Aorta (tissue), 5 donors: ENCODE measurements at places on chromosomes 2 and 18.
A peak's percentile ranks its signal among the peaks of the same experiment; 100 is the strongest.

DNA sequence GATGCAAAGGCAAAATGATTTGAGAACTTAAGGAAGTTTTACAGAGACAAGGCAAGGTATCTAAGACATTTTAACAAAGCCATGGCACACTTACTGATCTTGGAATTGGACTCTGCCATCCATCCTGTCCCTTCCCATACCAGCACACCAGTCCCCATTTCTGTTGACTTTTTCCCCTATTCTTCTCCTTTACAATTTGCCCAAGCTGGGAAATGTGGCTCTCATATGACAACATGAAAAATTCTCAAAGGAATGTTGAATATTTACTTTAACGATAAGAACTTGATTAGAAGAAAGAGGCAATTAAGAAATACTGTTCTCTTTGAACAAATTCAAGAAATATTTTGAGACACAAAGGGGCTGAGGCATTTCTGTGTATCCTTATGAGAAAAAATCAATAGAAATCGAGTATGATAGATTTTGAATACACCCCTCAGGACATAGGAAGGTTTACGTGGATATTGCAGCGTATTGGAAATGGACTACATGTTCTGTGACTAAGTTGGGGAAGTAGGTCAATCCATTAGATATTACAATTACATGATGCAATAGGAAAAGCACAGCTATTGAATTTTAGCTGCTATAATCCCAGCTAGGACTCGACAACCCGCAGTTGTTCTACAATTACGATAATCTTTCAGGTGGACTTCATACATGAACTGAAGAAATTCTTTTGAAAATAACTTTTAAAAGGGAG is 201.6 kb downstream of the TRIB2 start:
- no peak for DNase-seq

DNA sequence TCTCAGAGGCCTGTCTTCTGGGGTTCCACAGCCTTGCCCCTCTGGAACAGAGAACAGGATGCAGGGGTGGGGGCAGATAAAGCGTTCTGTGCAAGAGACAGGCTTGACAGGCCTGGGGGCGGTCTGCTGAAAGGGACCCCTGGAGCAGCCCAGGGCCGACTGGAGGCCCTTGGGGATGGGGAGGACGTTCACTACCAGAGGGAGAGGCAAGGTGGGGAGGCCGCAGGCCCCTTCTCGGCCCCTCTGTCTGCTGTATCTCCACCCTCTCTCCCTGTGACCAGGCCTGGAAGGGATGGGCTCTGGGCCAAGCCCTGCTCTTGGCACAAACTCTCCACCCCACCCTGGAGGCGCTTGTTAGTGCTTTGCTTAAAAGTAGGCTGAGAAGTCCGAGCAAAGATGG is 27.3 kb upstream of the INHBB start:
- DNase-seq, result peak; percentile 81

GRCh38 chr2:119442850-119443249 is 11.2 kb downstream of the TMEM37 start:
- no peak for DNase-seq

GRCh38 chr2:198394208-198394607 is 589.8 kb downstream of the PLCL1 start:
- no peak for DNase-seq

GRCh38 chr2:189024901-189025618 is 50.9 kb downstream of the COL3A1 start:
- DNase-seq, result no peak

DNA sequence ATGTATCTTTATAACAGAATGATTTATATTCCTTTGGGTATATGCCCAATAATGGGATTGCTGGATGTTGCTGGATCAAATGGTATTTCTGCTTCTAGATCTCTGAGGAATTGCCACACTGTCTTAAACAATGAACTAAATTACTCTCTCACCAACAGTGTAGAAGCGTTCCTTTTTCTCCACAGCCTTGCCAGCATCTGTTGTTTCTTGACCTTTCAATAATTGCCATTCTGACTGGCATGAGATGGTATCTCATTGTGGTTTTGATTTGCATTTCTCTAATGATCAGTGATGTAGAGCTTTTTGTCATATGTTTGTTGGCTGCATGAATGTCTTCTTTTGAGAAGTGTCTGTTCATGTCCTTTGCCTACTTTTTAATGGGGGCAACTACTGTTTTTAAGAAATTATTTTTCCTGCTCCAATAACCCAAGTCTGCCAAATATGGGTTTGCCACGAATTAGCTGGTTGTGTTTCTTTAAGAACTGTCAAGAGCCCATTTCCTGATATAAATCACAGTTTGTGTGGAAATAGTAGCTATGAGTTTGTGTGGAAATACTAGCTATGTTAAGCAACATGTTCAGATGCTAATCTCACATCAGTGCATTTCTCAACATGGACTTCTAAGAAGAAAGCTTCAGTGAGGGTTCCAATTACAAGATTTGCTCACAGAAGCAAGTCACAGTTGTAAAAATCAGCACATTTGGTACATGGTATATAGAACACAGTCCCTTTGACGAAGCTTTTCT is 259.4 kb downstream of the ANAPC1 start:
- no peak for DNase-seq

DNA sequence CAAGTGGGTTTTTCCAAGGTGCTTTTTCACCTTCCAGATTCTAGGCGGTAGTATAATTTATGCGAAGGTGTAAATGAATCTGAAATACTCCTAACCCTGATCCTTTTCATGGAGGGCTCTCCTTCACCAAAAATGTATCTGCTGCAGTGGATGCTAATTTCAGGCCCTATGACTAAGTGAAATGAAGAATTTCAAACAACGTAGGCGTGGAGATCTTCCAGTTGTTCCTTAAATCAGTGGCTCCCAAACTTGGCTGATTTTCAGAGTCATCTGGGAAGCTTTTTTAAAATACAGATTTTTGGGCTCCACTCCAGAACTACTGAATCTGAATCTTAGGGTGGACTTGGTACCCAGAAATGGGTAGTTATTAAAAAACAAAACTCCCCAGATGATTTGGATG is 5.5 kb downstream of the GCKR start:
- DNase-seq, result no peak

- DNase-seq, result no peak
Observed at GRCh38 chr2:12806549-12807242, 90.0 kb downstream of the TRIB2 start.

DNA sequence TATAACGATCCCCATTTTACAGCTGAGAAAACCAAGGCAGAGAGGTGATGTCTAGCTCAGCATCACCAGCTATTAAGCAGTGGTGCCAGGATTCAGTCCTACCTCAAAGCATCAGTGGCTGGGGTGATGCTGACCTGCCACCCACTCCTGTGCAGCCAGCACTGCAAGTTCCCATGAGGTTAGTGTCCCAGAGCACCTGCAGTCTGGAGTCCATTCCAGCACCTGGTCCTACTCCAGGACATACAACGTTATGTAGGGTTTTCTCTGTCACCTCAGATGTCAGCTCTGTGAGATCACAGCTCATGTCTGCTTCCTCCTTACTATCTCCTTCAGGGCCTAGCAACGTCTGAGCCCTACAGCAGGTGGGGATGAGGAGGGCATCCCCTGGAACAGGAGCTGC is 328.0 kb upstream of the HS6ST1 start:
- no peak for DNase-seq

- DNase-seq, result no peak
Observed at GRCh38 chr2:149849136-149849535, 261.6 kb upstream of the MMADHC start.

DNA sequence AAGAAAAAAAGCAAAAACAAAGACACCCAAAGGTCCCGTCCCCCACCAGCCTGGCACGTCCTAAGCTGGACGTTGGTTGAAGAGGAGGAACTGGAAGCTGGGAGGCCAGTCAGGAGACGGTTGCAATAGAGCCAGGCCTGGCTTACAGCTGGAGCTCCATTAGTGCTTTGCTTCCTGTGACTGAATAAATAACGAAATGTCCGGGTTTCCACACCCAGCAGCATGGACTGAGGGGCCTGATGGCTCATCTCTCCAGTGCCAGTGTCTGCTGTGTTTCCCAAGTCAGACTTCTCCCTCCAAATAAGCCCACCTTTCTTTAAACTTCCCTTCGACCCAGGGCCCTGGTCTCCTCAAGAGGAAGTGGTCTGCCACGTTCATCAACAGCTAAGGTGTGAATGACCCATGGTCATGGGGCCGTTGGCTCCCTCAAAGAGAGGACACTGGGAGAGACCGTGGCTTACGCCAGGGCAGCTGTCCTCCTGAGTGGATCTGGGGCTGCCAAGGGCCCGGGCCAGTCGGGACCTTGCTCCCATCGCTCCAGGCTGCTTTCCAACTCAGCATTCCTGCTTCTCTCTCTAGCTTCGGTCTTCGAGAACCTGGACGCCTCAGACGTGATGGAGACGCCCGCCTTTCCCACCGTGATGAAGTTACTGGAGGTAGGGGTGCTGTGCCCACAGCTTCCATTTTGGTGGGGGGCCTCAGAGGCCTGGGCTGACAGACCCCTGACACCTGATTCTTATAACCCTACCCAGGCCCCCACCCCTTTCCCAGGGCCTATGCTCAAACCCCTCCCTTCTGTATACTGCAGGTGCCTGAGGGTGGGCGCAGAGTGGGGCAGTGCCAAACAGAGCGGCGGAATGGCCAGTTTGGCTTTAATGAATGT is 44.9 kb downstream of the MYO7B start:
- peak; percentile 51 for DNase-seq

DNA sequence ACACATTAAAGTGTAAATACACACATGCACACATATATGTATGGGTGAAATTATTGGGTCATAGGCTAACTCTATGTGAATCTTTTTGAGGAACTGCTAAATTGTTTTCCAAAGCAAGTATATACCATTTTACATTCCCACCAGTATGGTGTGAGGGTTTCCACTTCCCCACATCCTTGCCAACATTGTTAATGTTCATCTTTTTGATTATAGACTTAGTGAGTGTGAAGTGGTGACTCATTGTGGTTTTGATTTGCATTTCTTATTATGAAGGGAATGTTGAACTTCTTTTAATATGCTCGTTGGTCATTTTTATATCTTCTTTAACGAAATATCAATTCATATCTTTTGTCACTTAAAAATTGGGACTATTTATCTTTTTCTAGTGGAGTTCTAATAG is 181.8 kb upstream of the GCFC2 start:
- no peak for DNase-seq

DNA sequence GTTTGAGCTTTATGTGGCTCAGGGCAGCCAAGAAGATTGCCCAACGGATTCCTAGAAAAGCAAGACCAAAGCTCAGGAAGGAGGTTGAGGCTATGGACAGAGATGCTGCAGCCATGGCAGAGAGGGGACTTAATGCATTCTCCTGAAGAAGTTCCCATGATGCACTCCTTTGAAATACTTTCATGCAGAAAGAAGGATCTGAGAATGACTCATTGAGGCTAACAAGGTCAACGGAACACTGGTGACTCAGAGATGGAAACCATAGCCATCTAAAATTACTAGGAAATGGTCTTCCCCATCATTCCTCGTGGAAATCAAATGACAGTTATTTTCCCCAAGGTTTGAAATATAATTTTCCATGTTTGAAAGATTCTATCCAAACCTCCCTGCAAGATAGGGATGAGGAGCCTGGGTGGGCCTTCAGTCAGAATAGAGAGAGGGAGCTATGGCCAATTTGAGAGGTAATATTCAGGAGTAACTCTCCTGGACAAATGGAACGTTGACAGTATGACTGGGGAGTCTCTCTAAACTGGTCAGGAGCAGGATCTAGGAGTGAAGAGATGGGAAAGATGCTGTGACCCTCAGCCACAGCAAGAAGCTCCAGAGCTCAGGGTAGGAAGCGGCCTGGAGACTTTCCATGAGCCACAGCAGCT is 63.0 kb downstream of the REEP1 start:
- DNase-seq, result no peak

GRCh38 chr2:129499747-129500146 is 479.7 kb upstream of the RAB6C start:
- no peak for DNase-seq
